ENCODE measurements at places on chromosomes 1 and 21.

DNA sequence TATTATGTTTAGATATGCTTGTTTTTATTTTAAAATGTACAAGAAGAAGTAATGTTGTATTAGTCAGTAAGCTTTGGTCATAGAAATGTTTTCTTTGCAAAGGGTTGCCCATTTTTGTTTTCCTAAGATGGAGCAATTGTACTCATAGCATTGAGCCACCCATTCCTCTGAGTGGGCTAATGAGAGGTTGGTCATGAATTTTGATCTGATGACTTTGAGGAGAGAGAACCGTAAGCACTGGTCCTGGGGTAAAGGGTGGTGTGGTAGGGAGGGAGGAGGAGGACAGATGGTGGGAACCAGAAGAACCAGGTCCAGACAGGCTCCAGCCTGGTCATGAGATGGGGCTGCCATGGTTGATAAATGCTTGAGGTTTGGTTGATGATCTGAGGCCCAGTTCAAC, 15.9 kb upstream of the SLC6A9 start:
- DNase-seq: no peak

DNA sequence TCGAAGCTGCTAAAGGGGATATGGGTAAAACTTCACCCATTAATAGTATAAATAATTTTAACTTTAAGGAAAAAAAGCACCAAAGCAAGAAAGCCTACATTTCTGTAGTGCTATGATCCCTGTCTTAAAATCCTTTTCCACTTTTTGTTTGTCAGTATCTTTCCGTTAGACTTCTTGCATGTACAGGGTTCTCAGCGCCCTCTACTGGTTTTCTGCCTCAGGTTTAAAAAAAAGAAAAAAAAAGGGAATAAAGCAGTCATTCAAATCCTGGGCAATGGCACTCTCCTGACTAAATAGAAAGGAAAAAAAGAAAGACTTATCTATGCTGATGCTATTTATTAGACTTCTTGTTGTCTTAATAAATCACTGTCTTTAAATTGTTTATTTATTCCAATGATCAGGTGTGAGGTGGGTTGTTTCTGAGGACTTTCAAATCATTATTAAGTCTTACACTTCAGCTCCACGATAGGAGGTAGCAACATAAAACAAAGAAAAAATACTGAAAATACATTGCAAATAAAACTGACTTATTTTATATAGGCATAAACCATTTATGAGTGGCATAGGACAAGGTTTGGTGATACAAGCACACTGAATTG, 475.4 kb upstream of the NR5A2 start:
- DNase-seq: peak; percentile 55

DNA sequence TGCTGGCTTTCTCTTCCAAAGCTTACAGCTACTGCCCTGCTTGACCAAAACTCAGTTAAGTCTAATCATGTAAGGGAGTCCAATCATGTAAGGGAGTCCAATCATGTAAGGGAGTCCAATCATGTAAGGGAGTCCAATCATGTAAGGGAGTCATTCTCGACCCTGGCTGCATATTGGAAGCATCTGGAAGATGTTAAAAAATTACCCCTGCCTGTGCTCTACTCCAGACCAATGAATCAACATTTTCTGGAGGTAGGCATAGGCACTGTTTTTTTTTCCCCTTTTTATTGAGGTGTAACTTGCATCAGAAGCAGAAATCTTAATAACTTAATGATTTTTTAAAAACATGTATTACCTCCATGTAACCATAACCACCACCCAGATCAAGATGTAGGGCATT, 9.4 kb downstream of the PIGP start:
- DNase-seq: no peak

- DNase-seq: no peak
Measured at GRCh38 chr1:32239337-32239736, 7.7 kb upstream of the FAM167B start.

- DNase-seq: no peak
Measured at GRCh38 chr1:191551019-191551418, 607.2 kb upstream of the RGS18 start.

DNA sequence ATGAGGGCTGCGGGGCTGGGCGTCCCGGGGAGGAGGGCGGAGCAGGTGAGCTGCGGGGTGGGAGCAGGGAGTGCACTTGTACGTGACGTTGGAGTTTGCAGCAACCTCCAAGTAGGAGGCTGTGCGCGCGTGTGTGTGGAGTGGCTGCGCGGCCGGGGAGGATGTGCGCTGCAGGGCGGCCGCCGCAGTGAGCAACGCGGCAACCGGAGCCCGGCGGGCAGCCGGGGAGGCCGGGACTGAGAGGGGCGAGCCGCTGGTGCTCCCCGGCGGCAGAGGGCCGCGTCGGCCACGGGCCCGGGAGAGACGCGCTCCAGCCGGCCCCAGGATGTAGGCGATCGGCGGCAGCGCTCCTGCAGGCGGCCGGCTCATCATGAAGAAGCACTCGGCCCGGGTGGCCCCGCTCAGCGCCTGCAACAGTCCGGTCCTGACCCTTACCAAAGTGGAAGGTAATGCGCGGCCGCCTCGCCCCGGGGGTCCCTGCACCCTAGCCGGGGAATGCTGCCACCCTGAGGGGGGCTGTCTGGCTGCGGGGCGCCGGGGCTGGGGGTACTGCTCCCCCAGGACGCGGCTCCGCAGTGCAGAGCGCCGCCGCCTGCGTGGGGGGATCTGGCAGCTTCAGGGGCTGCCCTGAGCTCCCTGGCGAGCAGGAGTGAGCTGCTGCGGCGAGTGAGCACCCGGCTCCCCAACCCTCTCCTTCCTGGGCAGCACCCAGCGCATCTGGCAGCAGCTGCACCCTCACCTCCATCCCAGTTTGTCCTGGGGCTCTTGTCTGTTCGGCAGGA, 158.9 kb upstream of the COA6 start:
- DNase-seq: peak; percentile 55

GRCh38 chr1:54275349-54275748, 75.4 kb downstream of the MRPL37 start:
- no peak for DNase-seq

DNA sequence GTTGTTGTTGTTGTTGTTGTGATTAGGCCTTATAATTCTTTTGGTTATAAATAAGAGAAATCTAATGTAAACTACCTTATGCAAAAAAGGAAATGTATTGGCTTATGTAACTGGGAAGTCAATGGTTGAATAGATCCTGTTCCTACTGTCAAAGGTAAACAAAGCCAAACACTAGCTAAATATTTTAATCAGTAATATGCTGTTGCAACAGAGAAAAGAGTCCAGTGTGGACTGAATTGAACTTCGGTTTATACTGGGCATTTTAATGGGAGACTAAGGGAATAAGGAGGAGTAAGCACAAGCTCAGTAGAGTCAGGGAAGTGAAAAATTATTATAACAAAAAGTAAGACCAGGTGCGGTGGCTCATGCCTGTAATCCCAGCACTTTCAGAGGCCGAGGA, 15.4 kb downstream of the MSH4 start:
- DNase-seq: no peak

GRCh38 chr21:45459171-45460010, 54.4 kb downstream of the COL18A1 start:
- no peak for DNase-seq

- no peak for DNase-seq
Measured at GRCh38 chr1:27403065-27403726, 10.8 kb downstream of the GPR3 start.

DNA sequence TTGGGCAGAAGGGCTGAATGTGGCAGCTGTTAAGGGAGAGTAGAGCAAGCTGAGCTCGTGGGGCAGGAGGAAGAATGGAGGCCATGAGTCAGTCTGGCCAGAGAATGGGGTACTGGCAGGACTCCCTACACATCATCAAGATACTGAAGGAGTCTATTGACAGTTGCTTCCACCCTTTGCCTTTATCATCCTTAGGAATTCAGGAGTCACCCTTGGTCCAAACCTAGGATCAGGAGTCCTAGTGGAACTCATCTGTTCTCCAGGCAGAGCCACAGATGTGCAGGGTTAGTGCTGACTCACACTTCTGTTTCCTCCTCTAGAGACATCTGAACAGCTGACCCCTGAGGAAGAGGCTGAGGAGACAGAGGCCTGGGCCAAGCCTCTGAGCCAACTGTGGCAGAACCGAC, 18.7 kb upstream of the ST3GAL3 start:
- no peak for DNase-seq

GRCh38 chr1:16944038-16944437, 22.3 kb downstream of the CROCC start:
- DNase-seq: no peak

GRCh38 chr1:30249446-30250337, 473.7 kb downstream of the MATN1 start:
- DNase-seq: no peak

DNA sequence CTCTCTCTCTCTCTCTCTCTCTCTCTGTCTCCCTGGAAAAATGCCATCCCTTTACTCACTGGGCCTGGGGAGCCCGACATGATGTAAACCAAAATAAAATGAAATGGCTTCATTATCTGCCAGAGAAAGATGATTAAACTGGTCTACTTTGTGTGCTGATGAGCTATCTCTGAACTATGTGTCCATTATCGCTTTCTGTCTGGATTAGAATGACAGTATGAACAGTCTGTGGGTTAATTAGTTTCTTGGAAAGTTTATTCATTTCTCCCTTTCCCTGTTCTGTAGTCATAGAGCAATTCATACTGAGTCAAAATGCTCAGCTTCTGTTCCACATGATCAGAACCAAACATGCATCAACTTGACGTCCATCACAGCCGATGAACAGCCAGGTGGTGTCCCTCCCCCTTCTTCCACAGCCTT, 72.4 kb upstream of the KCND3 start:
- no peak for DNase-seq

GRCh38 chr21:15363921-15364320, 299.1 kb upstream of the NRIP1 start:
- DNase-seq: no peak

DNA sequence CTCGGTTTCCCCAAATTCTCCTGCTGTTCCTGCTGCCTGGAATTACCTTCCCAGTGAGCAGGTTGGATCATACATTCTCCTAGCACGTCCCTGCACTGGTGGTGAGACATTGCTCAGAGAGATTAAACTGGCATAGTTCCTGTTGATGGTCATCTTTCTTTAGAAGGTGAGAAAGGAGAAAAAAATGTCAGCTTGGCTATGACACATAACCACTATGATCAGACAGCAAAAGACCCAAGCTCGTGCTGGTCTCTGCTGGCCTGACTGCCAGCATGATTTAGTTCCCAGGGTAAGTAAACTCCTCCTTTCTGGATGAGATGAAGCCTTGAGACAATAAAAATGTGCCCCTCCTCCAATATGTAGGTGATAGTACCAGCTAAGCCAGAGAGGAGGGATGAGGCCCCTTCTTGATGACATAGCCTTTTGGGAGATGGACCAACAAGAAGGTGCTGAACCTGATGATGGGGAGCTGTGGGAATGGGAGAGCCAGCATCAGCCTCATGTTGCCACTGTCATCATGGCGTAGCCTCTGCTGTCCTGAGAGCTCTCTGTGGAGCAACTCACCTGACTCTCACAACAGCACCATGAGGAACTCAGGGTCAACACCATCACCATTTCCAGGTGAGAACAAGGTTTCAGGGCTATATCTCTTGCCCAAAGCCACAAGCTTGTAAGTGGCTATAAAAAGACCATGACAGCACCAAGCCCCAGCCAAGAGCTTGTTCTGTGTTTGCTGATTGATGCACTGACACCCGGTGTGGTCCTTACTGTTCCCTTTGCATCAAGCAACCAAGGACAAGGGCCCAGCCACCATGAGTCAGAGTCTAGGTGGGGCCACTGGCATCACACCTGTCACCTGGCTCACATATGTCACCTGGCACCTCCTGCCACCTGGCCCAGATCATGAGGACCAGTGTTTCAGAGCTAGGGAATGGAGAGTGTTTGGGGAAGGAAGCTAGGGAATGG, 200.0 kb downstream of the MATN1 start:
- no peak for DNase-seq

GRCh38 chr1:55490547-55490946, 275.4 kb upstream of the USP24 start:
- DNase-seq: no peak

GRCh38 chr1:63772201-63772600, 1.6 kb upstream of the ROR1 start:
- DNase-seq: no peak

GRCh38 chr1:218810306-218810705, 363.4 kb upstream of the LYPLAL1 start:
- no peak for DNase-seq

- DNase-seq: no peak
Measured at GRCh38 chr1:175355414-175355813, 162.8 kb upstream of the KIAA0040 start.

DNA sequence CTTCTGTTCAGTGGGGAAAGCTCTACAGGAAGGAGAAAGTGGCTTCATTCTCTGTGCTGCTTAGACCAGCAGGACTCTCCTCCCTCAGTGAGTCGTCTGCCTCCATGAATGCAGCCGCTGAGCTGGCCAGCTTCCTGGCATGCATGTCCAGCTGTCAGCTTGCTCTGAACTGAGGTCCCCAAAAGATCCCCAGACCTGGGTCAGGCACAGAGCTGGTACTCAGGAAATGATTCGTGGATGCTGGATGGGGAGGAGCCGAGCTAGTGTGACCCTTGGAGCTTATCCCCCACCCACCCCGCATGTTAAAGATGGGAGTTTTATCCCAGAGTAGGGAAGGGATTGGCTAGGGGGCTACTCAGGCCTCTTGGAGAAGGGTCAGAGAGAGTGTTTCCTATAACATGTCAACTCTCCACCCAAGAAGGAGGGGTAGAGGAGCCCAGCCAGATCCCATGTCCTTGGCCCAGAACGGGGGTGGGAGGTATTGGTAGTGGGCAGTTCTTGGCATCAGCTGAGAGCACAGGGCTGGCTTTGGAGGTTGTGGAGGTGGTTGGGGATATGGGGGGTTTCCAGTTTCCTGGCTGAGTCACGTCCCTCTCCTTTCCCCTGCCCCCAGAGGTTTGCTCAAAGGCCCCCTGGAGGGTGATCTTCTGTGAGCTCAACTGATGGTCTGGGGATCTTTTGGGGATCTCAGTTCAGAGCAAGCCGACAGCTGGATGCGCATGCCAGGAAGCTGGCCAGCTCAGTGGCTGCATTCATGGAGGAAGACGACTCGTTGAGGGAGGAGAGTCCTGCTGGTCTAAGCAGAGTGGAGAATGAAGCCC, 110.1 kb downstream of the FOXD2 start:
- no peak for DNase-seq

- DNase-seq: peak; percentile 33
Measured at GRCh38 chr1:169809370-169810095, 14.8 kb upstream of the METTL18 start.

DNA sequence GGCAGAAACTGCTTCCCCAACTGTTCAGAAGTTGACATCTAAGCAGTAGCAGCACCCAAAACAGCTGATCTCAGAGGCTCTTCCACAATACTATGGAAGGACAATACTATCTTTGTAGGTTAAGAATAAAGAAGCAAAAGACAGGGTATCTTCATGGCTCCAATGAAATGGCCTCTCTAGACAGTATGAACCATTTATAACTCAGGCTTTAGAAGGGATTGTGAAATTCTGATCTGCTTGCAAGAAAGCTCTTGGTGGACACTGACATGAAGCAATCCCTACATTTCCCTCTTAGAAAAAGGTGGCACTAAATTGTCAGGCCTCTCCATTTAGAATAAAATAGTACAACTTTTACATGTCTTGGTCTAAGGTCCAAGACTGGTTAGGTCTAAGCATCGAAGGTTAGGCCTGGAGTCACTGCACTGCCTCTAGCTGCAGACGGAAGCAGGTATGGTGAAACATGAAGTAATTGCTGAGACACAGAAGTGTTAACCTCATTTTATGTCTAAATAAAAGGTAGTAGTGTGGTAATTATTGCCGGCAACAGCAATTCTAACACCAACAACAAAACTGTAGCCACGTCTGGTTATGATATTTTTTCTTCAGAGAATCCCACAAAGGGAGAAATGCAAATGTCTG, 50.6 kb upstream of the HP1BP3 start:
- DNase-seq: no peak

- DNase-seq: no peak
Measured at GRCh38 chr1:87872692-87873091, 544.0 kb downstream of the LMO4 start.

- no peak for DNase-seq
Measured at GRCh38 chr1:193111641-193112090, 6.5 kb upstream of the GLRX2 start.
